Airway epithelial cell (primary cell): ENCODE measurements at places on chromosomes 5 and 9. TPM values are rescaled to one million over a fixed set of nuclear protein-coding genes. Genes with fewer than 3 reads are reported as not detected.

Gene HACD4
- total RNA-seq, result 2.3 and 3.4 TPM in 2 replicates

Gene HMHB1
- not detected in 2 replicates for total RNA-seq

Gene C5orf46
- total RNA-seq, result 3.7 TPM in 1 of 2 replicates, not detected in the other

Gene CAMSAP1
- total RNA-seq, result 24.8 and 38.4 TPM in 2 replicates

Gene LCN12
- not detected in 2 replicates for total RNA-seq

Gene KIF27
- total RNA-seq, result 1.1 and 1.8 TPM in 2 replicates

Gene LEAP2
- total RNA-seq, result 0.49 TPM in 1 of 2 replicates, not detected in the other

Gene SLC45A2
- total RNA-seq, result not detected in 2 replicates

Gene KDM3B
- 23.8 and 31.4 TPM in 2 replicates for total RNA-seq

Gene LECT2
- not detected in 2 replicates for total RNA-seq

Gene OBP2B
- not detected in 2 replicates for total RNA-seq

Gene LHFPL2
- total RNA-seq, result 8.4 and 12.4 TPM in 2 replicates

Gene TMEM252
- not detected in 2 replicates for total RNA-seq

Gene GLDC
- total RNA-seq, result 1.4 and 1.7 TPM in 2 replicates

Gene SOWAHA
- total RNA-seq, result 0.14 and 0.28 TPM in 2 replicates

Gene DPYSL3
- 15.4 and 19.6 TPM in 2 replicates for total RNA-seq

Gene HABP4
- total RNA-seq, result 5.4 and 5.6 TPM in 2 replicates

Gene PPP3R2
- not detected in 2 replicates for total RNA-seq
